ENCODE measurements at places on chromosomes 12 and 14. TPM values are rescaled to one million over a fixed set of nuclear protein-coding genes. Genes with fewer than 3 reads are reported as not detected.
A peak's percentile ranks its signal among the peaks of the same experiment; 100 is the strongest.

DAAM1 gene
- 187 TPM for total RNA-seq

GRCh38 chr14:94752591-94753436 is 17.1 kb downstream of the GSC start:
- DNase-seq = no peak

ALKBH2 gene
- total RNA-seq = 36.5 TPM

DNA sequence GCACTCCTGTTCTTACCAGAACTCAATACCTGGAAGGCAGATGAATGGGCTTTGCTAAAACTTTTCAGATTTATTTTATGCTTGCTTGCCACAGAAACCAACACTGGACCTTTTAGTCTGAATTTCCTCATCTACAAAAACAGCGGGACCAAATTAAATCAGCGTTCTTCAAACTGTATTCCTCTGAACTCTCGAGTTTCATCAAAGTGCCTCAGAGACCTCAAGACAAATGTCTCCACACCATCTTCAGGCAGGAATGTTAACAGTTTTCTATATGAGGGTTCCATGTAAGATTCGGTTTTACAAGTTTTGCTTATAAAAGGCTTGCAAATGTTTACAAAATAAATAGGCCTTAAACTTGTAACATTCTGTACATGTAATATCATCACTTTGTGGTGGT is 74.6 kb downstream of the MED13L start:
- no peak for DNase-seq

- no peak for DNase-seq
These were observed 26.9 kb downstream of the IFNG-AS1 start for GRCh38 chr12:68016136-68016535.

CISTR gene
- not detected for total RNA-seq

DNA sequence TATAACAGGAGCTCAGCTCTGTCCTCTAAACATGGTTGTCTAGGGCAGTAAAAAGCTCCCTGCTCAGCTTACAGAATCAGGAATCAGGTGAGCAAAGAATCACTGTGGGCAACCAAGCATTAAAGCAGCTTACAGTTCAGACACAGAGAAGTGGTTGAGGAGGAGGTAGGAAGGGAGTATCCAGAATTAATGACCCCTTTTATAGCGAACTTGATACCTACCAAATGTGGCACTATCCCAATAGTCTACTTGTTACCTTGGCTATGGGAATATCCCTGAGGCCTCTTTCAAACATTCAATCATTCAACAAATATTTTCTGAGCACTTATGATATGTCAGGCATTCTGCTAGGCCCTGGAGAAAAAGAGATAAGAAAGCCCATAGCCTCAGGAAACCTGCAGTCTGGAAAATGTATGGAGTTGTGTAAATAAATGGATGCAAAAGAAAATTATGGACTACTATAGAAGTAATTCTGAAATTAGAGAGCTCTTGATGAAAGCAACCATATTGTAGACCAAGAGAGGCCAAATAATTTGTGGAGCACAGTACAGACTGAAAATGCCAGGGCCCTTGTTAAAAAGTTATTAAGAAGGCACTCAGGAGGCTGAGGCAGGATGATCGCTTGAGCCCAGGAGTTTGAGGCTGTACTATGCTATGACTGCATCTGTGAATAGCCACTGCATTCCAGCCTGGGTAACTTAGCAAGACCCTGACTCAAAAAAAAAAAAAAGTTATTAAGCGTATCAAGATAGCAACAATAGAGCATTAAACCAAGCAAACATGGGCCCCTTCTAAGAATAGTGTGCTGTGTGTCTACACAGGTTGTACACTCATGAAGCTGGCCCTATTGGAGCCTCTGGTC is 134.0 kb upstream of the CPSF6 start:
- DNase-seq = no peak

TMEM121 gene
- total RNA-seq = 2.9 TPM

DNA sequence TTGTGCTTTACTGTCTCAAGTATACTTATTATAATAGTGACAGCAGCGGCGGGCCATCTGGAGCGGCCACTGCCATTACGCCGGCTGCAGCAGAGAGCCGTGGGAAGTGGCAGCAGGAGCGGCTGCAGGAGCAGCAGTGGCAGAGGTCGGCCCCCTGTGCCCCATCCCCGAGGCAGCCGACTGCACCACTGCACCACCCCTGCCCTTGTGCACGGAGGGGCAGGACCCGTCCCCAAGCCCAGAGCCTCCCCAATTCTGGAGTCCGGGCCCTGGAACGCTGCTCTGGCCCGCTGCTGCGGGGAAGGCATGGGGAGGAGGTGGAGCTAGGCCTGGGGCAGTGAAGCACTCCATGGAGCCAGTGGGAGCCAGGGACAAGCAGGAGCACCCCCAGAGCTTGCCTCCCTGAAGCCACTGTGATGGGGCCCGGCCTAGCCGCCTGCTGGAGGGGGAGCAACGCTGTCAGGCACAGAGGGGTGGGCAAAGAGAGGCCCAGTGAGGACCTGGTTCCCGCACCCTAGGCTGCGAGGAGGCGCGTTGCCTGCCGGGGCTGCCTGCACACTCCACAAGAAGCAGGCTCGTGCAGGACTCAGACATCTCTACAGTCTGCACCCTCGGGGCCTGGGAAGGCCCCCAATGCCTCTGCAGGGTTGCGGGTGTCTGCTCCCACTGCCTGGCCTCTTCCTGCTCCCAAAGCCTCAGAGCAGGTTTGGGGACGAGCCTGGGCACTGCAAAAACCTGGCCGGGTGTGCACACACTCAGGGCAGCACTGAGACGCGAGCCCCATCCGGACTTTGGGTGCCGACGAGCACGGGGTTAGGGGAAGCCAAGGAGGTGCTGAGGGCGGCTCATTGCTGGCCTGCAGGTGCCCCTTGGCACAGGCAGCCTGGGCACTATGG is 74.2 kb upstream of the RASSF8 start:
- no peak for DNase-seq

XPOT gene
- total RNA-seq = 25.3 TPM

GRCh38 chr14:96265383-96266095 is 9.5 kb downstream of the BDKRB1 start:
- DNase-seq = no peak

GPR137C gene
- total RNA-seq = 0.08 TPM

PLEK2 gene
- 30.7 TPM for total RNA-seq

SLC5A8 gene
- total RNA-seq = not detected

FMNL3 gene
- 5.1 TPM for total RNA-seq

B4GALNT3 gene
- 54.8 TPM for total RNA-seq

DNA sequence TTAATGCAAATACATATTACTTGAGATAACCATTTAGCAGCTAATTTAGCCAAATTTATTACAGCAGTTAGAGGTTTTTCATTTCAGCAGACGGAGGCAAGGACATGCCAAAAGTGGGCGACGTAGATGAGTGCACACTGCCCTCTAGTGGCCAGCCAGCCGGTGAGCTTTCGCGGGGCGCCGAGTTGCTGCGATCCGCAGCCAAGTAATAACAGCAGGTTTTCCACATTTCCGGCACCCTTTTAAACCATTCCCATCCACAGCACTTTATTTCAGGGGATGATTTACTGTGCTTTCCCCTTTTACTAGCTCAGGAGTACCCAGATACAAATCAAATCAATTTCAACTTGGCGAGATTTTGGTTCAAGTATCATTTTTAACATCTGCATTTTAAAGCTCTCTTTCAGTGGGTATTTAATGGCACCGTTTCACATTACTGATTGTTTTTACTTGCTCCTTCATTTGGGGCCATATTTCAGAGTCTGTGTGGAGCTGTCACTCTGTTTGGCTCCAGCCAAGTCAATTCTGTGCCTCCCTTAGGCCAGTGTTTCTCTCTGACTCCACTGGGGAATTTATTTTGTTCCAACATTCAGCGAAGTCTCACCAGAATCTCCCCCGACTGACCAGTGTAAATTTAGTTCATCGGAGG is 158.0 kb downstream of the EGLN3 start:
- peak; percentile 95 for DNase-seq

- no peak for DNase-seq
These were observed 75.0 kb upstream of the HIF1A start for GRCh38 chr14:61620130-61620946.

- no peak for DNase-seq
These were observed 8.7 kb upstream of the RNASE4 start for GRCh38 chr14:20675669-20676068.

DNA sequence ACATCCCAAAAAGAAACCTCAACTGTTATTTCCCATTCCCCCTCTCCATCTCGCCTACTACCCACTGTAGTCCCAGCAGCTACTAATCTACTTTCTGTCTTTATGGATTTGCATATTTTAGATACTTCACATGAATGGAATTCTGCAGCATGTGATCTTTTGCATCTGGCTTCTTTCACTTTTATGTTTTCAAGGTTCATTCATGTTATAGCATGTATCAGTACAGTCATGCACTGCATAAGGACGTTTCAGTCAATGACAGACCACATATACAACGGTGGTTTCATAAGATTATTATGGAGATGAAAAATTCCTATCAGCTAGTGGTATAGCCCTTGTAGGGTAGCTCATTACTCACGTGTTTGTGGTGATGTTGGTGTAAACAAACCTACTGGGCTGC is 24.5 kb downstream of the PCNX4 start:
- no peak for DNase-seq

DNA sequence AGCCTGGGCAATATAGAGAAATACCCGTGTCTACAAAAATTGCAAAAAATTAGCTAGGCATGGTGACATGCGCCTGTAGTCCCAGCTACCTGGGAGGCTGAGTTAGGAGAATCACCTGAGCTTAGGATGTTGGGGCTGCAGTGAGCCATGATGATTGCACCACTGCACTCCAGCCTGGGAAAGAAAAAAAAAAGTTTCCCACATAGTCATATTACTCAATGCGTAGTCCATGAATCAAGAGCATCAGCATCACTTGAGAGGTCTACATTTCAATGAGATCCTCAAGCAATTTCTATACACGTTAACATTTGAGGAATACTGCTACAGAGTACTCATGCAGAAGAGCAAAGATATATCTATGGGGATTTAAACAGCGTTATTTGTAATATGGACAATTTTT is 5.2 kb upstream of the LRRC23 start:
- no peak for DNase-seq

SLC7A8 gene
- total RNA-seq = 32.5 TPM

DNA sequence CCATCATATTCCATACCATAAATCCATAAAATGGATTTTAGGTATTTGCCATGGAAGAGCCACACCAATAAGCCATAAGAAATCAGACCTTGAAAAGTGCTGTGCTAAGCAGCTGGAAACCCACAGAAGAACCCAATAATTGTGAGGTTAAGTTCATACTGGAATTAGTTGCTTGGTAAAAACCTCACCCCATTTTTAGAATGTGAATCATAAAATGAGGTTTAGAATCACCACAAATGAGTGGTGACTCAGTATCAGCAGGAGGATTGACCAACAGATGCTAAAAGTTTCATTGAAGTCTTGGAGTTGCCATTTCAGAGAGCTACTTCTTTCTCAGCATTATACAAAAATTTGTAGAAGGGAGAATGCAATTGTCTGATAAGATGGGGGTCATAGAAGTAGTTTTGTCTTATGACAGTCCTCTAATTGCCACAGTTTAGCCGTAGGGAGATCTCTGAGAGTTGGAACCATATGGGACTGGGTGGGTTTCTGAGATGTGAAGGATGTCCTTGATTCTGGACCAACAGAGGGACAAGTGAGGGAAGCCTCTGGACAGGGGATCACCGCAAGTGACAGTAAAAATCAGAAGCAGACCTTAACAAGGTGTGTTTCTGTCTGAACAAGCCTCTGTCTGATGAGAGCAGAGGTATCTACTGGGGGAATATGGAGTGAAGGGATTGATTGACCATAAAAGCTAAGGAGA is 1.4 kb upstream of the STON2 start:
- no peak for DNase-seq

DNA sequence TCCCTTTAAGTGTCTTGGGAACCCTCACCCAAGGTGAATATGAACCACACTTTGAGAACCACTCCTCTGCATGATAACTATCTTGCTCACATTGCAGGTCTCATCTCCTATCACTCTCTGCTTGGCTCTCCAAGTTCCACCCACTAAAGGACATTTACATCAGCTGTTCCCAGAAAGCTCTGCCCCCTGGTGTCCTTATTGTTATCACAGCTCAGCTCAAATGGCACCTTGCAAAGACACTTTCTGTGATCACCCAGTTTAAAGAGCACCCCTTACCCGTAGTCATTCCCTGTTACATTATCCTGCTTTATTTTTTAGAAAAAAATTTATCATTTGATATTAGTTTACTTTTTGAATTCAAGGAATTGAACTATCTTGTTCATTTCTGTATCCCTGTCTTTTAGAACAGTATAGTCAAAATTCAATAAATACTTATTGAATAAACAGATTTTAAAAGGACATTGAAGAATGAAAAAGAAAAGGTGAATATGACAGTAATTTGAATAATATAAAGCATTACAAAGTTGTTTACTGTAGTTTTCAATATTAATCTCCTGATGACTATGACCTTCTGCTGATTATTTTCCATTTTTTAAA is 20.5 kb upstream of the GUCY2C start:
- peak; percentile 19 for DNase-seq

RNU6-8 gene
- not detected for total RNA-seq

DNA sequence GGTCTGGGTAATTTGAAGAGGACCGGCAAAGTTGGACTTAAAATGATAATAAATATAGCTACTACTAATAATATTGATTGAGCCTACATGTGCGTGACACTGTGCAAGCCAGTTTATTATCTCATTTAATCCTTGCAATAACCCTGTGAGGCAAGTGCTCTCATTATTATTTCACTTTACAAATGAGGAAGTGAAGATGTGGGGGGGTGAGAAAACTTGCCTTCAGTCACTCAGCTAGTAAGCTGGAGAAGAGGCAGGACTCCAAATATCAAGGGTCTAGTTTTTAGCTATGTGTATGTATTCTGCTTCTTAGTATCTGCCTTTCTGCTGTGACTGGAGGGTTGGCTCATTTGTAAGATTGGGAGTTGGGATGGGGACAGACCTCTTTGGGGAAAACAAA is 39.2 kb downstream of the NPAS3 start:
- DNase-seq = no peak

SCNN1A gene
- total RNA-seq = 139 TPM
